ENCODE measurements at places on chromosomes 3 and 15.
A peak's percentile ranks its signal among the peaks of the same experiment; 100 is the strongest.

DNA sequence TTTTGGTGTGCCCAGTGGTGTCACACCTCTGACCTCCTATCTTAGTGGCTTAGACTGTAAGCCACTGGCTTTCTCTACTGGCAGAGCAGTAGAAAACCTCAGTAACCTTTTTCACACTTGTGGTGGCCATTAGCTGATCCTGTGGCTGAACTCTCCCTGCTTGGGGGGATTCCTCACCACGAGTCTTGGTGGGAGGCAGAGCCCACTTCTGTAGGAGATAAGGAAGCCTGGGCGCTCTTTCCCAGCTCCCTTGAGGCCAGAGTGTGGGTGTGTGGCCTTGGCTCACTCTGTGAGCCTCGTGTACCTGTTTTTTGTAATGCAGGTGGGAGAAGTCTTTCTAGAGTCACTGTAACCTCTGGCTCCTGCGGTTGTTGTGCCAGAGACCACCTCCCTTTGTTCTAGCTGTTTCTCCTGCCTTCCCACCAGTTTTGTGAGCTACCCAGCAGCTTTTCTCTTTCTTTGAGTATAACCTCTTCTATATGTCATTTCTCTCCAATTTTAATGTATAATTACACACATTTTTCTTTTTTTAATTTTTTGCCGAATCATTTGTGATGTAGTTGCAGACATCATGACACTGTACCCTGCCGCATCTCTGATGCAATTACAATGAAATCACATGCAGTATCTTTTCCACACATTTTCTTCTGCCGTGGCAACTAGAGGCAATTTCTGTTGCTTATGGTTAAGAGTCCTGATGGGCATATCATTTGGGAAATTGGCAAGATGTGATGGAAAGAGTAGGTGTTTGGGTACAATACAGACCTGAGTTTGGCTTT is 13.8 kb downstream of the XCR1 start:
- DNase-seq = no peak

GRCh38 chr3:14890476-14890875 is 56.9 kb upstream of the NR2C2 start:
- no peak for DNase-seq

- no peak for DNase-seq
These were observed 193.8 kb downstream of the ZBTB20 start for GRCh38 chr3:114953215-114953799.

GRCh38 chr15:80557441-80558234 is 137.5 kb upstream of the ABHD17C start:
- no peak for DNase-seq

- no peak for DNase-seq
These were observed 241.1 kb downstream of the ZNF621 start for GRCh38 chr3:40765884-40766283.

GRCh38 chr3:139937674-139938279 is 2.8 kb downstream of the CLSTN2 start:
- peak; percentile 24 for DNase-seq

DNA sequence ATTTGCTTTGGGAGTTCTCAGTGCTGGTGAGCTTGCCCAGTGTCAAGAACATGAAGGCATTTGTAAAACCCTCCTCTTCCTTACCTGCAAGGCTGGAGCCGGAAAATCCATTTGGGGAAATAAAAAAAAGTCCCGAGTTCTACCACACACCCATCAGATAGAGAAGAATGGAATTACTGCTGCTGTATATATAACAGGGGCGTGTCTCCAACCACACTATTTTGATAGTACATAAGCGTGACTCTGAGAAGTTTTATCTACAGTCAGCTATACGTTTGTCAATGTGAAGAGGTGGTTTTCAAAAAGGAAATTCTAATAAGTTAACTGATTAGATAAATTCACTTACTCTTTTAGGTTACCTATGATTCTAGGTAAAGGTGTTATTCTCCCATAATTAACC is 1.3 kb upstream of the CPA3 start:
- no peak for DNase-seq

GRCh38 chr3:51198477-51198876 is 186.6 kb upstream of the MANF start:
- DNase-seq = no peak

DNA sequence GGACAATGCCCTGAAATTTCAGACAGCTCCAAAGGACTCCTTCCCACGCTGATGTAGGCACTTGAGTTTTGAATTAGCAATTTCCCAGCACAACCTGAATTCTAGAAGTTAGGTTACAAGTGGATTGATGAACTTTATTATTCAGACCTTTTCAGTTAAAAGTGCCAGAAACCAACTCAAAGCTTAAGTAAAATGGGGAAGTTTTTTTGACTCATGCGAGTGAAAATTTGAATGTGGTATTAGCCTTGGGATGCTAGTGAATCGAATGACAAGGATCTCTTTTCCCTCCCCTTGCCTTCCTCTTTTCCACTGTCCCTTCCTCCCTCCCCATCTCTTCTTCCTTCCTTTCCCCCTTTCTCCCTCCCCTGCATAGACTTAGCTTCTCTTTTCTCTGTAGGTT is 295.1 kb upstream of the PROK2 start:
- no peak for DNase-seq

- no peak for DNase-seq
These were observed 9.3 kb upstream of the ISLR2 start for GRCh38 chr15:74121039-74121438.

GRCh38 chr3:32384938-32385337 is 6.7 kb upstream of the CMTM7 start:
- no peak for DNase-seq

- DNase-seq = no peak
These were observed 87.7 kb downstream of the LSM3 start for GRCh38 chr3:14266361-14266760.

GRCh38 chr3:197003461-197004385 is 25.9 kb downstream of the MELTF start:
- DNase-seq = no peak

DNA sequence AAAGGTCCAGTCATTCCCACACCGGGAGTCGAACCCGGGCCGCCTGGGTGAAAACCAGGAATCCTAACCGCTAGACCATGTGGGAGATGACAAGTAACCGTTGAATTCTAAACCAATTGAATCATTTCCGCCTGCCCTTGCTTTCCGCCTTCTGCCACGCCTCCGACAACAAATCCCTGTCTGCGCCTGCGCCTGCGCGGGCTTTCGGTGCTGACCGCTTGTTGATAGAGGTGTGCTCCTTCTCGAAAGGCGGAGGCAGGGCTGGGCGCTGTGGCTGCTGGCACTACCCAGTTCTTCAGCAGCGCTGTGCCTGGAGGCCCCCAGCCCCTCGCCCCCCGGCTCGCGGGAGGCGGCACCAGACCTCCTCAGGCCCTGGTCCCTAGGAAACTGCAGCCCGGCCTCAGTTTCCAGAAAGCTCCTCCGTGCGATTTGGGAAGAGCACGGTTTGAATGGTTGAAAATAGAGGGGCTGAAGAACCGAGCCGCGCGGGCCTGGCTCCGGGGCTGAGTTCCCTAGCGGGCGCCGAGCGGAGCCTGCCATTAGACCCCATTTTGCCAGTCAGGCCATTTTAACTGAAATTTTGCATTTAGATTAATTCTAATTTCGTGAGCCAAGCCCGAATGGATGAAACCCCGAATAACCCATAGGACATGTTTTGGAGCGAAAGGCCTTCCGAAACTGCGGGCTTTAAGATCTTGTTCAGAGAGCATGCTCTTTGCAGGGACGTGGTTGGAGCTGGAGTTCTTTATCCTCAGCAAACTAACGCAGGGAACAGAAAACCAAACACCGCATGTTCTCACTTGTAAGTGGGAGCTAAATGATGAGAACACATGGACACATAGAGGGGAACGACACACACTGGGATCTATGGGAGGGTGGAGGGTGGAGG is 219.3 kb upstream of the ATP10A start:
- peak; percentile 94 for DNase-seq

DNA sequence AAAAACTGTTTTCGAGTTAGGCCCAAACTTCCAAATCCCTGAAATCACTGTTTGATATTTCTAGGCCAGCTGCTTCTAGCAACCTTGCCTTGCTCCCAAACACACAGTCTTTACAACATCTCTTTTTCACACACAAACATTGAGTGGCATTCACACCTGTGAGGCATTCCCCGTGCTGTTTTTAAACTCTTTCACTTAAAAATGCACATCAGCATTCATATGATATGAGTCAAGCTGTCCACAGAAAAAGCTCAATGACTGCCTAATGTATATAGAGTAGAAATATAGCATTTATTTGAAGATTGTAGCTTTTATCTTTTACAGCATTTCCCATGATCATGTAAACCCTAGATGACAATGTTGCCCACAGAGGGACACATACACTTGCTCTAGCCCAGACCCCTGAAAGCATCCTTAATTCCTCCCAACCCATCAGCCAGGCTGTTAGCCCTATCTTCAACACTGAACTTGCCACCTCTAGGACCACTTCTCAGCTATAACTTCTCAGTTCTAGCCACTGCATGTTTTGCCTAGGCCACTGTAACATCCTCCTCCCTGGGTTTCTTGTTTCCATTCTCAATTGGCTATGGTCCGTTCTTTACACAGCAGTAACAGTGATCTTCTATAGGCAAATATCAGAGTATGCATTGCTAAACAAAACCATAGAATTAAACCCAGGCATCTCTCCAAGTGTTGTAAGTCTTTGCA is 782.6 kb downstream of the DIPK2A start:
- DNase-seq = no peak

DNA sequence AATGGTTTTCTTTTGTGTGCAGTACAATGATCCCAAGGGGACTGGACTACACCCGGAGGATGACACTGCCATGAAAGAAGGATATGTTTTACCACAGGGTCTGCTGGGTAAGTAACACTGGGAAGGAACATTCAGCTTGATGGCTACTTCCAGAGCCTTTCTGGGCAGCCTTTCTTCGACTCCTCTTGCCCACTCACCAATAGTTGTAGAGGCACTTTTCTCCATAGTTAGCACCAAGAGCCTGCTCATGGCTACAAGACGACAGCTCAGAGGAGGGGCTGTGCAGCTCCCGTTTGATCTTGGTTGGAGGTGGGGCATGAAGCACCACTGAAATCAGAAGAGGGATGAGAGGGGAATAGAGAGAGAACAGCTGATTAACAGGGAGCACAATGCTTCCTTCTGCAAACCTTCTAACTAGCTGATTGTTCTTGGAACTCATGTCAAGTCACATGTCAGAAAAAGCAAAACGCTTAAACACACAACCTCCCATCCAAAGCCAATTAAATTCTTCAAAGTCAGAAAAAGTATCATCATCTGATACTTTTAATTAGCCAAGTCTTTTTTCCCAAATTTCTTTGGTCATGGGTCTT is 27.9 kb downstream of the ETV5 start:
- no peak for DNase-seq

GRCh38 chr3:99884484-99884883 is 66.8 kb downstream of the CMSS1 start:
- DNase-seq = no peak

DNA sequence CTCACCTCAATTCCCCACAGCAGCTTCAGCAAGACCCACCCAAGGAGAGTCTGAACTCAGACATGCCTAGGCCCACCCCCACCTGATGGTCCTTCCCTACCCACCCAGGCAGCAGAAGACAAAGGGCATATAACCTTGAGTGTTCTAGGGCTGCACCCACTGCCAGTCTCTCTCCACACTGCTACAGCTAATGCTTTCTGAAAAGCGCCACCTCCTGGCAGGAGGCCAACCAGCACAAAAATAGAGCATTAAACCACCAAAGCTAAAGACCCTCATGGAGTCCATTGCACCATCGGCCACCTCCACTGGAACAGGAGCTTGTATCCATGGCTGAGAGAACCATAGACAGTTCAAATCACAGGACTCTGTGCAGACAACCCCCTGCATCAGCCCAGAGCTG is 11.3 kb upstream of the RPL39L start:
- no peak for DNase-seq

DNA sequence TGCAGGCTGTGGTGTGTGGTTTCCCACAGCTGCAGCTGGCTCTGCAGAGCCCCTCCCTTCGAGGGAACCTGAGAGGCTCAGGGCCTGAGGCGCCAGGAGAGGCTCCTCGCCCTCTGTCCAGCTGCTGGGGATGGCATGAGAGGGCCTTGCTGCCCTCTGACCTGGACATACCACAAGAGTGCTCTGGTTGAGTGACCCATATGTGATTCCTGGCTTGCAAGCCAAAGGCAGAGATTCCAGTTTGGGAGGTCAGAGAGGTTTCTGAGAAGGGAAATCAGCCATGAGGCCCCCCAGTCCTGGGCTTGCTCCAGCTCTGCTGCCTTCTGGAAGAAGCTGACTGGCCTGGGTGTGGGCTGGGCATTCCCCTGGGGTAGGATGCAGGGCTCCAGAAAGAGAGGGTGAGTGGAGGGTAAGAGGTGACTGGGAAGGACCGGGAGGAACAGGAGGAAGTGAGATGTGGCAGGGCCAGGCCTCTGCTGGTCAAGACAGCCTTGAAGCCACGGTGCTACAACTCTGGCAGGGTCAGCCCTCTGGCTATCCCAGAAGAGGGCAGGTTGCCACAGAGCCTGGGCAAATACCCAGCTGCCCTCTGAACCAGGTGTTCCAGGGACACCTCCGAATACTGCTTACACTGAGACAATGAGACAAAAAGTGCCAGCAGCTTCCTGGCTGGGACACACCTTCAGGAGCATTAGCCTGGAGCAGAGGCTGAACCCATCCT is 16.0 kb upstream of the SRP14 start:
- DNase-seq = no peak

GRCh38 chr15:38743147-38743546 is 178.5 kb upstream of the RASGRP1 start:
- no peak for DNase-seq

DNA sequence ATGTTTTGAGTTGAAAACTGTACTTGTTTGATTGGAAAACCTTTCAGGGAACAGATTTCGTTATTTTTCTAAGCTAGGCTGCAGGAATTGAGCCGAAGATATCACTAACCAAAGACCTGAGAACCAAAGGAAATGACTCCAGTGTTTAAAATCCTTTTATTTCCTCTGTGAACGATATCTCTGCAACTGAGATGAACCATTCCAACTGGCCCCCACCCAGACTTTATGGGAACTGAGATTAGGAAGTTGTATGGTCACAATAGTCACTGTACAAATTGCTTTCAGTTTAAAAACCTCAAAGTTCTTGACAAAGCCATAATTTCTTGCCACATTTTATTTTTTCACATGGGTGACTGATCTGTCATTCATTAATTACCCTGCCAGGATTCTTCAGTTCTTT is 232.4 kb downstream of the RBMS3 start:
- no peak for DNase-seq

- DNase-seq = no peak
These were observed 150.2 kb downstream of the NAALADL2 start for GRCh38 chr3:175009295-175009694.
